ENCODE measurements at places on chromosomes 2 and 18. TPM values are rescaled to one million over a fixed set of nuclear protein-coding genes. Genes with fewer than 3 reads are reported as not detected.

DNA sequence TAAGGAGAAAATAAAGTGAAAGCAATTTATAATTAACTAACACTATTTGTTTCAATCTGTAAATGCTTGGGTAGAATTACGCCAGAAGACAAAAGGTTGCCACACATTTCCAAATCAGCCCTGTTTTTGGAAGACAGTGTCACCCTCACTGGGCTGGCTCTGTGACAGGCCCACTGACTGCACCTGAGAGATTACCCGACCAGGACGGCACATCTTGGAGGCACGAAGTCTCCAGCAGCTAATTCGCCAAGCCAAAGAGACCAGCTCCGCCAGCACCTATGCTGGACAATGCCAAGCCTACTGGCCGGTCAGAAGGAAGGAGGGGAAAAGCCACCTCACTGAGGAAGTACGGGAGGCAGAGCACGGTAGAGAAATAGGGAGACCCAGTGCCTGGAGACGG, 61.9 kb downstream of the CYB5A start:
- no peak for DNase-seq

The CD207 gene
- not detected for polyA plus RNA-seq

- no peak for DNase-seq
Measured at GRCh38 chr2:180196419-180196977, 189.4 kb upstream of the CWC22 start.

The PGAP1 gene
- 1.8 TPM for polyA plus RNA-seq

DNA sequence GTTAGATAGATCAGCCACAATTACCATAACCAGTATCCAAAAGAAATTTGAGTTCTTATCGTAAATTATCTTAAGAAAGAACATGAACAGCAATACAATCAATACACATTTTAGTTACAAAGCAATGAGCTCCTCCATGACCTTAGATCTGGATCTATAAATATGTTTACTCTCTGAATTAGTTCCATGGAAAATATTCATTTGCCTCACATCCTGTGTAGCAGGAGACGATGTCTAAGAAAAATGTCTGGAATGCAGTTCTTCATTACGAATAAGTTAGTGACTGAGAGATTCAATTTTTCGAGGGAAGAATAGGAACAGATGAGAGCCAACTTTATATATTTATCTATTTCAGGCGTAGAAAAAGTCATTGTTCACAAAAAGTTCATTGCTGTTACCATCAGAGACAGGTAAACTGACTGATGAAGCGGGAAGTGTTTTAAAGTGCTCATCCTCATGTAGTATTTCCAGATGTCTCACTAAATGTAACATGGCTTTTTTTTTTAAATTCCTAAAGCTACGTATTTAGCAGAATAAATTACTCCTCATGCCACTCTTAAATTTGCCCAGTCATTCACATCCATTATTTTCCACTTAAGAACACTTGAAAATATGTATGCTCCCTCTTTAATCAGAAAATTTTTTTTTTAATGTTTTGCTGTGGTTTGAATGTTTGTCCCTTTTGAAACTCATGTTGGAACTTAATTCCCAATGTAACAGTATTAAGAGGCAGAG, 106.5 kb upstream of the SCN1A start:
- DNase-seq = no peak

The AQP12B gene
- polyA plus RNA-seq = not detected

The TNFRSF11A gene
- polyA plus RNA-seq = 1.4 TPM

The KLHL14 gene
- not detected for polyA plus RNA-seq

DNA sequence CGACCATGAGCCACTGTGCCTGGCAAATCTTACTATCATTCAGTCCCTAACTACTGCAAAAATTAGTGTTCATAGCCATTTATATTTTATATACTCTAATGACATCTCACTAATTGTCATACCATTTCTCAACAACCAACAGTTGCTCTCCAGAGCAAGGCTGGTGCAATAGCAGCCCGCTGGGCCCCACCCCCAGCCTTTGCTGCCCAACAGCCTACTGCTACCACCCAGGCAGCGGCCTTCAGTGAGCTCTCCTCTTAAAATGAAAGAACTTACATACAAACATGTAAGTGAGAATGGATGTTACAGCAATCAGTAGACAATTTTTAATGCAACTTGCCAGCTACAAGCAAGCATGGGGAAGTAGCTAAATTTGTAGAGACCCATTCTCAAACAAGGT, 90.5 kb downstream of the HNRNPLL start:
- peak; percentile 43 for DNase-seq

The SAG gene
- polyA plus RNA-seq = not detected

The DPP10 gene
- 5.2 TPM for polyA plus RNA-seq

The FOXI3 gene
- polyA plus RNA-seq = not detected

The PELI1 gene
- 8.6 TPM for polyA plus RNA-seq

The XIRP2 gene
- 0.17 TPM for polyA plus RNA-seq

The GPR45 gene
- not detected for polyA plus RNA-seq

The PFN4 gene
- 0.84 TPM for polyA plus RNA-seq

- peak; percentile 73 for DNase-seq
Measured at GRCh38 chr2:176269319-176270099, at the start of gene MTX2. TSS of gene MTX2 (plus strand) at chr2:176269442. CDS start at chr2:176269630, 188 bp downstream.

- DNase-seq = no peak
Measured at GRCh38 chr2:33153008-33153407, 206.3 kb downstream of the LTBP1 start.

DNA sequence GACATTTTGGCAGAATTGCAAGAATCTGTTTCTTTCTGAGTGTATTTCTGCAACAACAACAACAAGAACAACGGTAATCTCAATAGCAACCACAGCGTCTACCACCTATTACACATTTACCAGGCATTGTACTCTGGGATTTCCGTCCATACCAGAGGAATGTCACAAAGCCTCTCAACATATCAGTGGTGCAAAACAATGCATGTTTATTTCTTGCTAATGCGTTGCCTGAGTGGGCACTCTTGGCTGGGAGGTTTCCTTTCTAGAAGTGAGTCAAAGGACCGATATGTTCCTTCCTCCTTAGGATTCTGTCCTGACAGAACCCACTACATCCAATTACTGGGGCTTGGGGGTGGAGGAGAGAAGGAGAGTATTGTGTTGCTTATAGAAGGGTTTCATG, 585.6 kb downstream of the TSN start:
- DNase-seq = no peak

DNA sequence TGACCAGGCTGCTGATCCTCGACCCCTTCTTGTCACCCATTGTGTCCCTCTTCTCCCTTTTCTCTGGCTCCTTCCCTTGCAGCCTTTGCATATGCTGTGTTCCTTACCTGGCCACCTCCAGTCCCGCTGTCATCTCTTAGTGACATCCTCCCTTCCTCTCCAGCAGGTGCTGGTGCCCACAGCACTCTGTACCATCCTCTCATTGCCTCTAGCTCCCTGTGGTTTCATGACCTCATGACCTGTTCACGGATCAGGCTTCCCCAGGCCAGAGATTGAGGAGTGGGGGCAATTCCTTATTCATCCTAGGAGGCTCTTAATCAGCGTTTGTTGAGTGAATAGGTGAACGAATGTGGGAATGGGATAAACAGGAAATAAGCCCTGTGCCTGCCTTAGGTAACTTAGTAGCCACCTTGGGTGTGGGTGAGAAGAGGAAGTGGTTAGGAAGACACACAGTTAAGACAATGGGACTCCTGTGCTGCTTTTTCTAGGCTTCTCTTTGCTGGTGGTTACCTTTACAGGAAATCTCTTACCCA, 35.5 kb downstream of the ITGA6 start:
- no peak for DNase-seq

All from adrenal gland (tissue), 19 donors.